Spleen (tissue), 13 donors: ENCODE measurements at places on chromosomes 5 and 9. TPM values are rescaled to one million over a fixed set of nuclear protein-coding genes. Genes with fewer than 3 reads are reported as not detected.
A peak's percentile ranks its signal among the peaks of the same experiment; 100 is the strongest.

The PPP3R2 gene
- total RNA-seq, result not detected

The FAM151B gene
- 3.5 TPM for total RNA-seq

DNA sequence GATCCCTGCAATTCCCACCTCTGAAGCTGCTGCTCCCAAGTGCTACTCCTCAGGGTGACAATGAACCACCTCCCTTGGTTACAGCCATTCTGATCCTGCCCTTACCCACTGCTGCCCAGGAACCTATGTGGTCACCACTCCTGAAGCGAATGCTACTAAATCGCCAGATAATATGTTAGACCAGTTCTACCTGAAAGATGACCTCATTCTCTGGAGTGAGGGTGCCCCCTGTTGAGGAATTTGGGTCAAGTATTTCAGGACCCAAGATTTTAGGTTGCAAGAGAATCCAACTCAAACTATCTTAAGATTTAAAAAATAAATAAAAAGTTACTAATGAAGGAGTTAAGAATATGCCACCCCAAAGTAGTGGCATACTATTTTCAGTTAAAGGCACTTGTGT is 5.8 kb upstream of the SNAPC3 start:
- DNase-seq, result no peak

DNA sequence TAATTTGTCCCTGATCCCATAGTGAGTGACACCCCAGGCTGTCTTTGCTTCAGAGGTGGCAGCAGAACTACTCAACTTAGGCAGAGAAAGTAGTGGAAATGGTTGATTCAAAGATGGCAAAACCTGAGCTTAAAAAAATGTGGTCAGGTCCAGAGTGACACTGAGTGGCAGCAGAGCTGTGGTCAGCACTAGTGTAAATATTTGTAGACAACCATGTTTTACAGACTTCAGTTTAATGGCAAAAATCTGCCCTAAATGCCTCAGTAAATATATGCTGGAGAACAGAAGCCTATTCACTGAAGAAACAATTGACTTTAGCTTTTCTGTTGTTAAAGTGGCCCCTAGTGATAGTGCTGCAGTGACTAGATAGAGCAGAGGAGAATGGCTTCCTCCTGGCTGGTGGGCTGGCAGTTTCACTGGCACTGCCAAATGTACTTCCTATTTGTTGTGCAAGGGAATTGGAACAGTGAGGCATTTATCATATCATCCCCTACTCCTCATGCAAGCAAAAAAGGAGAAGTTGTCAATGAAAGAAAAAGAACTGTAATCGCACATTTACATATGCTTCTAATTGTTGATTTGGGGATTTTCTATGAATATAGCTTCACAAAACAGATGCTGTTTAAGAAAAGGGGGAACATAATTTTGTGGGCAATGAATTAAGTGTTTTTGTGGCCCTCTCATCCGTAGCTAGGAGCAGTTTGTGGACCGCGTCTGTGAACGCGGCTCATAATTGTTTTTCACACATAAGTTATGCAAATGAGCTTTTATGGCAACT is 12.0 kb downstream of the PBX3 start:
- peak; percentile 77 for DNase-seq

DNA sequence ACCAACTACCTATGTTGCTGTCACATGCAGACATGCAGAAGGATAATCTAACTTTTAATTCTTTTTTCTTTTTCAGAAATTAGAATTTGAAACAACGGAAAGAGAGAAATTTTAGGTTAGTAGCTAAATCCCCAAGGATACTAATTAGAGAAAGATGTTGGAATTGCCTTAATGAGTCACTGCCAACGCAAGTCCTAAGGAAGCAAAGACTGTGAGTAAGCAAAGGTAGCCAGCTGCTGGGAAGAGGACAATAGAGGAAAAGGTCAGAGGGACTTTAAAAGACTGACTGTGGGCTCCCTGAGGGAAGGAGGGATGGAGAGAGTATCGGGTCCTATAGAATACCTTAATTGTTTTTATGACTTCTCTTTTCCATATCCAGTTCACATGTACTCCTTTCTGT is 461.9 kb upstream of the PAPPA start:
- no peak for DNase-seq
